ENCODE measurements at places on chromosomes 5 and 9.

- DNase-seq: no peak
Observed at GRCh38 chr5:115262011-115262320, 711 bp downstream of the PGGT1B start.

DNA sequence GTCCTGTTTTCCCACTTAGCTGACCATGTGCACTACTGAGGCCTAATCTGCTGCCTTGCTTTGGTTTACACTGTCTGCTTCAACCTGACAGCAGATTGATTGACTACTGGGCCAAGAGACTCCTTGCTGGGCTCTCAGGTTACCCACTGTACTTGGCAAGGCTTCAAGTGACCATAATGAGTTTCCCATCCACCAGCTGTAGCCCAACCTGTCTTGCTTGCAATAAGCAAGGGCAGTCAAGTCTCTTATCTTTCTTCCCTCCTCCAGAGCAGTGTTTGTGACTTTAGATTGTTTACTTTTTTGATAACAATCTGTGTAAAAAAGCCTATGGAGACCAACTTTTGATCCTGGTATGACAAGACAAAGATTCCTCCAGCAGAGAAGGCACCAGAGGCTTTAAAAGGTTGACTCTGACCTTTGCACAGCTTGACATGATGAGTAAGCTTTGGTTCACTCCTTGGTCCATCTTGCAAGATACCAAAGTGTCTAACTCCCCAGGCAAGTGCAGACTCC, 912.3 kb upstream of the SEMA6A start:
- no peak for DNase-seq

- DNase-seq: no peak
Observed at GRCh38 chr9:135582966-135583687, 21.6 kb downstream of the PAEP start.

DNA sequence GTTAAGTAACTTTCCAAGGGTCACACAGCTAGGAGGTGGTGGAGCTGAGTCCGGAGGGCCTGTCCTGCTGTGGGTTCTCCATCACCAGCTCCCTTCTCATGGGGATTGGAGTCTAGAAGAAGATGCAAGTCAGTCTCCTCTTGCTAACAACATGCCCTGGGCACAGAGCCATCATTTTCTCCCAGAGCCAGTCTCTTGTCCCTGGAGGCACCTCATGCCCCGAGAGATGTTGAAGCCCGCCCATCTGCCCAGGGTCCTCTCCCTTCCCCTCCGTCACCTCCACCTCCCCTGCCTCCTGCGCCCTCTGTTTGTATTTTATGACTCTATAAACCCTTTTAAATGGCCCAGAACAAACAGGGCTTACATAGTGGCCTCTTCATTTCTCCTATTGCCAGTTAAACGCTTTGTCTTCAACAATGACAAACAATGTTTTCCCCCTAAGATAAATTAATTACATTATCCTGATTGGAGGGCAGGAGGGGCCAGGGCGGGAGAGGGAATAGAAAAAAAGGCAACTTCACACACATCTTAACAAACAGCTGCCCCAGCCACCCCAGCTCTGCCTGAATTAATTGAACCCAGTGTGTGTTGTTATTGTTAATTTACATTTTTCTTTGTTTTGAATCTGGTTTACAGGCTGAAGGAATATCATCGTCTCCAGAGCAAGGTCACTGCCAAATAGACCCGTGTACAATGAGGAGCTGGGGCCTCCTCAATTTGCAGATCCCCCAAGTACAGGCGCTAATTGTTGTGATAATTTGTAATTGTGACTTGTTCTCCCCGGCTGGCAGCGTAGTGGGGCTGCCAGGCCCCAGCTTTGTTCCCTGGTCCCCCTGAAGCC, 55.8 kb downstream of the ASS1 start:
- DNase-seq: no peak

Data from effector memory CD8-positive, alpha-beta T cell (primary cell).